ENCODE measurements at places on chromosomes 12 and 14.

- no peak for DNase-seq
Observed at GRCh38 chr12:103696101-103696500, 109.0 kb downstream of the STAB2 start.

GRCh38 chr14:32400480-32400879, 71.4 kb downstream of the AKAP6 start:
- no peak for DNase-seq

DNA sequence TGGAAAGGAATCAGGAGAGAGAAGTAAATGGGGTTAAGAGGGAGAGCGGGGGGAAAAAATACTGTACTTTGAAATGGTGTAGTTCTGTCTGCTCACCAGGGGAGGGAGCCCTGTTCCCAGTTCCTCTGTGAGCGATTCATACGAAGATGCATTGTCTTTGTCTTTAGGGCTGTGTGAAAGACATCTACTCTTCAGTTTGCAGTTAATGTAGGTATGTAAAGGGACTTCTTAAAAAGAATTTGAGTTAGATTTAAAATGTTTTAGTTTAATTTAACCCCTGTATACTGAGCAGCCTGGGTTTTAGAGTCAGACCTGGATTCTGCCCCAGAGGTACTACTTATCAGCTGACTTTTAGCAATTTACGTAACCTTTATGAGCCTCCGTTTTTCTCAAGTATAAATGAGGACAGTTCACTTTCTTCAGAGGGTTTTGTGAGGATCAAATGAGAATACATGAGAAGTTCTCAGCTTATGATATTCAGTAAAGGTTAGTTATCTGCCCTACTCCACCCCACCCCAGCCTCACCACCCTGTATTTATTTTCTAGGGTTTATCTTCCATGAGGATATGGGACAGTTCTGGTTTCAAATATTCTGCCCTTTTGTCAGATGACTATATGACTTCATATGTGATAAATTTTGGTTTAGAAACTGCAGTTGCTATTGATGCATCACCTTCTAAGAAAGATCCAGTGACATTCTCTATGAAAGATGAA, 82.5 kb upstream of the EVL start:
- no peak for DNase-seq

DNA sequence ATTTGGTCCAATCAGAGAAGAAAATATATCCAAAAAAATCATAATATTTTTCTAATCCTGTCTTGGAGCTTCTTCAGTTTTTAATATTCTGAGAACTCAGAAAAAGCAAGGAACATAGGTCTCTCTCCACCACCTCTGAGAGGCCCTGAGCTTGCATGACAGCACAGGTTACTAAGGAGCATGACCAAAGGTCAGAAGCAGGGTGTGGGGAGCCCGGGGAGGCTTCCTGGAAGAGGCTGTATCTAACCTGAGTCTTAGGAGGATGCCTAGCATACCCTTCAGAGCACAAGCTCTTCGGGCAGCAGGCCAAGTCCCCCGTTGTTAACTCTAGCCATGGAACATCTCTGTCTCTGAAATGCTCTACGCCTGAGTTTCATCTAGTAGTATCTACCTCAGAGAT, 15.7 kb upstream of the STON2 start:
- DNase-seq = no peak

DNA sequence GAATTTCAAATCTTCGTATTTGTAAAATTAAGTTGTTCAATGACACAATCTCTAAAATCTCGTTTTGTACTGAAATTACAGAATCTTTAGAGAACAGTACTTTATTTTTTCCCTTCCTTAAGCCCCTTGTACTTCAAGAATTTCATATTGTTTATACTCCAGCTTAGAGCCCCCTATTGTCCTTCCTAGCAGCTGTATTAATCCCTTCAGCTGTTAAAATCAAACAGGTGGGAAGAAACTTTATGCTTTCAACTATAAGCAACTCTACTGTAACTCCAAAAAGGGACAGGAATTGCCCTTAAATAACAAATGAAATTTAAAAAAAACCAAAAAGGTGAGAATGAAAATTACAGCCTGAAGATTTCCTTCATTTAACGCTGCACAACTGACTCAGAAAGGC, 1.7 kb downstream of the NACA start:
- DNase-seq = no peak

DNA sequence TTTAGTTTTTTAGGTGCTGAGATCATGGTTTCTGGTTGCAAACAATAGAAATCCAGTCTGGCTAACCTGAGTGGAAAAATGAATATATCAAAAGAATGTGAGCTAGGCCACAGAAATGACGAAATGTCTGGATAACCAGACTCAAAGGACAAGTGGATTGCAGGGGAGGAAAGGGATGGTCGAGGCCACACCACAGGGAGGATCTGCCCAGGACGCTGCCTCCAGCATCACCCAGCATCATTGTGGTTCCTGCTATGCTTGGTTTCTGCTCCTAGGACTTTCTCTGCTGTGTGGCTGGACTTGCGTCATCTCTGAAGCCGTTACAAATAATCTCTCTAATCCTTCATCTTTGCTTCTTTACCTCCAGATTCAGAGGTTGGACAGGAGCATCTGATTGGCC, 80.4 kb downstream of the TTC8 start:
- DNase-seq = no peak

DNA sequence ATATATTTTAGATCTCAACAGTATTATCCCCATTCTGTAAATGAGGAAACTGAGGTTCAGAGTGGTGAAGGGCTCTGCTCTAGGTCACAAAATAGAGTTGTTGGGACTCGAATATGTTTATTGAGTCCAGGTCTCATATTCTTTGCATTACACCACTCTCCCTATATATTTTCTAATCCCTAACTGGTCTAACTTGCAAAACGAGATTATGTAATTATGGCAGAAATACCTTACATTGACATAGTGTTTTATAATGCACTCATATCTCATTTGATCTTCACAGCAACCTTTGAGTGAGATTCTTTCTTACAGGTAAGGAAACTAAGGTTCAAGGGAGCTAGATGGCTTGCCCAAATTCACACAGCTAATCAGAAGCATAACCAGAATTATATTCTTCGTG, 106.9 kb upstream of the LRIG3 start:
- no peak for DNase-seq

DNA sequence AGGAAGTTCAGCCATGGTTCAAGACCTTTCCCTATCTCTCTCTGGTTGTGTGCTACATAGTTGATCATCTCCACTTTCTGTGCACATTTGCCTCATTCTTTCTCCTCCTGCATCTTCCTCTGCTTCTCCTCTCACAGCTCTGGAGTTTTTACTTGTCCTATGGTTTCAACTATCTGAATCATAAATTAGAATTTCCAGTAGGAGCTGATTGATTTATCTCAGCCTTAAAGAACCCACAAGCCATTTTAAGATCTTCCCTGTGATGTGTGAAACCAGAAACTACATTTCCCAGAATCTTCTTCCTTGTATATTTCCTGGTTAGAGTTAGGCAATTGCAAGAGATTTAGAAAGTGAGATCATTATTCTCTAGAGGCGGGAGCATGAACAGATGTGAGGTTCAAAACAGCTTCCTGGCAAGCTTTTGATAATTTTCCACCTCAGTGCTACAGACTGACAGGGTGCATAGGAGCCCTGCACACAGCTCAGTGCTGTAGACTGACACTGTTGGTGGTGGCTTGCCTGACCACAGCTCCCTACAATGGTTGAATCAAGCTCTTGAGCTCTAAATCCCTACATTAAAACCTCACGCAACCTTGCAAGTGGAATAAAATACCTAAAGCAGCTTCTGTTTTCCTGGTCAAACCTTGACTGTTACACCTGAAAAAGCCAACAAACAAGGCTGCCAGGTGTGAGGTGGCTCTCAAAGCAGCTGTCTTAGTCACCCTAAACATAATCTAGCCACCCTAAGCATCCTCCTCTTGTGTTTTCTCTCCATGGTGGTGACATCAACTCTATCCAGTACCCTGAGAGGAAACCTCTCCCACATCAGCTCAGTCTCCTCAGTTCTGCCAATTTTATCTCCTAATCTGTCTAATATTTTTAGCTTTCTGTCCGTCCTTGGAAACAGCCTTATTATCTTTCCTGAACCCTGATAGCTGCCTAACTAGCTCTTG, 21.5 kb upstream of the IFNG start:
- DNase-seq = no peak

DNA sequence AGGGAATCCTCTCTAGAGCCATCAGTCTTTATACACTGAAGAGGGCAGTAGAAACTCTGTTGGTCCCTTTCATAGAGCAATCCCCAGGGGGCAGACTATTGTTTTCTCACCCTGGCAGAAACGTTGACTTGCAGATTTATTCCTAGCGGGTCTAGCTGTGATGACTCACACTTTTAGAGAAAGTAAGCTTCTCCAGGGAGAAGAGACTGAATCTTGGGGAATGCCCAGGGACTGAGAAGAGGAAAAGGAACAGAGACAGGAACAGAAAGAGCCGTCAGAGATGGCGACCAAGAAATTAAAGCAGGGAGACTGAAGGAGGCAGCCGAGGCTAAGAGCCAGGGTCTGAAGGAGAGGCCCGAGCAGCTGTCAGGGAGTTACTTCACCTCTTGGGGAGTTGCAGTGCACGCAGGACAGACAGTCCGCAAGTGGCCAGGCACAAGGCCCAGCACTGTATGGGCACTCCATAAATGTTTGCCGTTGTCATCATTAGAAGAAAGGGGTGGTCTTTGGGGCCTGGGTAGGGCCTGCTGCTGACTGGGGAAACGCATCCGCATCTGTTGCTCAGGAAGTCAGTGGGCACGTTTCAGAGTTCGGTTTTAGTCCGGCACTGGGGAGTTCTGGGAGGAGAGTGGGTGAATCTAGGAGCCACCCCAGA, 13.0 kb downstream of the PLEKHG6 start:
- no peak for DNase-seq

DNA sequence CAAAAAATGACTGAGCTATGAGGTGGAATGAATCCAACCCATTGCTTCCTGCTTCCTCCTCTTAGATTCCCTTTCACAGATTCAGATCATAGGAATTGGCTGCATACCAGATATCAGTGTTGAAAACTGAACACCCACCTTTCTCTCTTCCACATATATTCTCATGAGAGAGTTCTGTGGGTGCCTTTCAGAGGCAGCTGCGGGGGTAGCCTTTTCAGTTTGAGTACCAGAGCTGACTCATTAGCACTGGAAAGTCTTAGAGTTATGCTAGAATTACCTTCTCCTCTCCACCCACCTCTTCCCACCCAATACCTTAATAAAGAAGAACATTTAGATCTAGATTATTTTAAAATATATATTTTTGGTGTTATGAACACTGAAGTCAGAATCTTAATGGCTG, 495.4 kb upstream of the SEL1L start:
- no peak for DNase-seq

- DNase-seq = no peak
Observed at GRCh38 chr14:33560718-33561431, 390.0 kb downstream of the EGLN3 start.

DNA sequence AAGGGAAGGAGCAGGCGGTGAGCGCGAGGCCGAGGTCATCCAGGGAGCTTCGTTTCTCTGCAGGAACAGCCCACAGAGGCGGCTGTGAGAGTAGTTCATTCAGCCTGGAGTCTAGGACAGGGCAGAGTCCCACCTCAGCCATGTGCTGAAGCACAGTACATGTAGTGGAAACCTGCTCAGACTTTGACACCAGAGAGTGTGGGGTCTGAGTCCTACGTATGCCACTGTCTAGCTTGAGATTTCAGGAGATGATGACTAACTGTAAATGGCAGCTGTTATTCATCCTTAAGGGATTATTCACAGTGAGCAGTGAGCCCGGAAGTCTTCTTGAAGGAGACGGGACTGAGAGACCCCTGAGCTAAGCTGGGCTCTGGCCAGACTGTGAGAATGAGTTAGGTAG, 938 bp upstream of the SLC6A13 start:
- DNase-seq = no peak

GRCh38 chr12:26704684-26705460, 128.1 kb downstream of the ITPR2 start:
- DNase-seq = no peak

GRCh38 chr12:2345902-2346301, 293.1 kb downstream of the CACNA1C start:
- DNase-seq = no peak

- no peak for DNase-seq
Observed at GRCh38 chr14:64736271-64737169, 32.3 kb downstream of the PLEKHG3 start.

GRCh38 chr14:53814392-53814791, 142.2 kb downstream of the BMP4 start:
- no peak for DNase-seq

GRCh38 chr12:85509857-85510256, 229.8 kb downstream of the ALX1 start:
- DNase-seq = no peak

- no peak for DNase-seq
Observed at GRCh38 chr12:108561852-108562347, 496 bp upstream of the ISCU start.

DNA sequence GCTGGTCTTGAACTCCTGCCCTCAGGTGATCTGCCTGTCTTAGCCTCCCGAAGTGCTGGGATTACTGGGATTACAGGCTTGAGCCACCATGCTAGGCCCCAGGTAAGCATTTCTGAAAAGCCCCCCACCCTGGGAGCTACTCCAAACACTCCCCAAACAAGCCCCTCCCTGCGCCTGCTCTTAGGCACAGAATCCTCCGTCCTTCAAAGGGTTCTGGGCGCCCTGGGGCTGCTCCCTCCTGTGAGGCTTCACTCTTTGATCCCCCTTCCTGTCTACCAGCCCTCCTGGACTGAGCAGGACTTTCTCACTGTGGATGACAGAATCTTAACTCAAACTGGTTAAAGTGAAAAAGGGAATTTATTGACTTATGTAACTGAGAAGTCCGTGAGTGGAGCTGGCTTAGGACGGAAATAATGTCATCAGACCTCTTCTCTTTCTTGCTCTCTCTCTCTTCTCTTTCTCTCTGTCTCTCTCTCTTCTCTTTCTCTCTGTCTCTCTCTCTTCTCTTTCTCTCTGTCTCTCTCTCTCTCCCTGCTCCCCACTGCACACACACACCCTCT, 66.9 kb upstream of the CLMN start:
- no peak for DNase-seq

DNA sequence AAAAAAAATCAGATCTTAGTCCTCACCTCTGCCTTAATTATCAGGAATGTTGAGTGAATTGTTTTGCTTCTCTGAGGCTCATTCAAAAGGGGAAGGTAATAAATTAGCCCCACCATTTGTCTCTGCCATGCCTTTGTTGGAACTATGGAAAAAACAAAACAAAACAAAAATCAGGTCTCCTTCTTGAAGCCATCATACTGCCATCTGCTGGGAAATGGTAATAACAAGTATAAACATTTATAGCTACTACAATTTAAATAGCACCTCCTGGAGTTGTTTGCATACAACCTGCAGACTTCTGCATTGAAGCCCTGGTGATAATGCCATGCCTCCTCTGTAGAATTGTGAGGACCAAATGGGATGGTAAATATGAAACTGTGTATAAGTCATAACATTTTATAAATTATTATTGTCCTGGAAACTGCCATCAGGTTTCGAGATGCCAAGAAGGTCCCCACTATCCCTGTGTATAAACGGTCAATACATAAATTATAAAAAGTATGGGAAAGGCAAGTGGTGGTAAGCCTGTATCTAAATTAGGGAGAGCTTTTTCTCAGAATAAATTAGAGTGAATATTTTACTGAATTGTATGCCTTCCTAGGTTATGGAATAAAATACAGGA, 87.2 kb upstream of the FGD4 start:
- DNase-seq = no peak

DNA sequence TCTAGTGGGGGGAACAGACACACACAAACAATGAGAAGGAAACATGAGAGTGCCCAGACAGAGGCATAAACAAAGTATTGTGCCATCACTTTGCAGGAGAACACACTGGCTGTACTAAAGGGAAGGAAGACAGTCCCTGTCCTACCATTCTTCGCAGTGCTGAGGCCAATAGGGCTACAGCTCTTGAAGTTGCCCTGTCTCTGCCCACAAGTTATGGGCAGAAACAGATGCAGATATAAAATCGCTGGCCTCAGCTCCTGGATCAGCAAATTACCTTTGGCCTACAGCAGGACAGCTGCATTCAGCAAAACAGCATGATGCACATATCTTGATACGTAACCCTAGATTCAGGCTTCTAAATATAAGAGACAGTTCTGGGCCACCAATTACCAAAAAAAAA, 23.0 kb upstream of the PRKAB1 start:
- no peak for DNase-seq
